Suppressor macrophage treated with lipopolysaccharide for 1 hour (primary cell): ENCODE measurements at places on chromosomes 5 and 9.

- no peak for DNase-seq
These were observed 7.8 kb downstream of the KLHL3 start for GRCh38 chr5:137728048-137728447.

DNA sequence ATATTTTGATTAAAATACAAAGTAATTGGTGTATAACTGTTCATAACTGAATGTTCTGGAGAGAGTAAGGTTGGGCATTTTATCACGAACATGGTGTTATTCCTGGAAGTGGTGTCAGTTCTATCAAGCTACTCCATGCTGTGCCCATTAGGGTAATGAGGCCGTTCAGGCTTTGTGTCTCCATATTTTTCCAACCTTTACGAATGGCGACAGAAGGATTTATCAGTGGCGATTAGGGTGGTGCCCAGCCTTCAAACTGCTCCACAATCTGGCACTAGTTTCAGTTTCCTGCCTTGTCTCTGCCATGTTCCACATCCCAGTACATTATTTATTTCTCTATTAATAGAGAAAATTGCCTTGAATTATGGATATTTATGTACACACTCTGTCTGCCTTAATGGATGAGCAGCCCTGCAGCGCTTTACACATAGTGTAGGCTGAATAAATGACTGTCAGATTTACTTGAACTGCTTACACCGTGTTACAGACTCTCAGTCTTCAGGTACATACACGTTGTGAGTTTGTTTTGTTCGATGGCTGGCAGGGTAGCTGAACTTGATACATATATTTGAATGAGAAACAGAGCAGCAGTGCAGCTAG is 23.9 kb upstream of the TMC1 start:
- DNase-seq, result no peak

GRCh38 chr9:112072721-112073638 is 102.1 kb downstream of the SUSD1 start:
- peak; percentile 32 for DNase-seq

DNA sequence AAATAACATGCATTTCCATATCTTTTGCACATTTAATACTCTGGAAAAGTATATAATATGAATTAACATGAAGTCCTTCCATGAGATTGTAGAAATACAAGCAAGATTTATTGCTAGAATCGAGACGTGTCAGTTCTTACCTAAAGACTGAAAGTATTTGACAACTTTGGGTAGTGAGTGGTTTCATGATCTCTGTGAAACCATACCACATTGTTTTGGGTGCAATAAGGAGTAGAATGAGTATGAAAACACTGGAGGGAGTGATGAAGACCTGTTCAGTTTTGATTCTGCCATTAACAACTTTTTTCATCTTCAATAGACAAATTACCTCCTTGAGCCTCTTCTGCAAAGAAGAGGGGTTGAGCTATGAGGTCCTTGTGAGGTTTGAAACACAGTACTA is 133.7 kb downstream of the NUDT12 start:
- DNase-seq, result no peak

GRCh38 chr5:6206501-6206900 is 171.8 kb downstream of the MED10 start:
- no peak for DNase-seq

GRCh38 chr9:128768606-128769005 is 3.1 kb downstream of the ZER1 start:
- no peak for DNase-seq

- no peak for DNase-seq
These were observed 5.7 kb downstream of the LCN1 start for GRCh38 chr9:135526730-135527571.

GRCh38 chr9:135246248-135247205 is 159.1 kb downstream of the OLFM1 start:
- DNase-seq, result no peak

GRCh38 chr5:74894351-74894750 is 28.2 kb upstream of the FAM169A start:
- DNase-seq, result no peak

- DNase-seq, result peak; percentile 20
These were observed 170.3 kb upstream of the PRR16 start for GRCh38 chr5:120293796-120294195.

DNA sequence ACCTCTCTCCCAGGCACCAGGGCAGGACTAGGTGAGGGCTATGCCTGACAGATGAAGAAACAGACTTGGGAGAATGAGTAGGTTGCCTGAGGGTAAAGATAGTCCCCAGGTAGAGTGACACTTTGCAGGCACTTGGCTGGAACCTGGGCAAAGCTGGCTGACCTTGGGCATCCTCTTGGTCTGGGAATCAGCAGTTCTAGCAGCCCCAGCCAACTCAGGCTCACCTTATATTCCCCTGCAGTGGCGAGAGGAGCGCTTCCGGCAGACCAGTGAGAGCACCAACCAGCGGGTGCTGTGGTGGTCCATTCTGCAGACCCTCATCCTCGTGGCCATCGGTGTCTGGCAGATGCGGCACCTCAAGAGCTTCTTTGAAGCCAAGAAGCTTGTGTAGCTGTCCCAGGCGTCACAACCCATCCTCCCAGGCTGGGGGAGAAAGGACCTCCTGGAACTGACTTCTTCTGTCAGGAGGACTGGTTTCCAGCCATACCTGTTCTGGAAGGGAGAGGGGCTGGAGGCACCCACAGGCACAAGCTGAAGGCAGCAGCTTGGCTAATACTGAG is 3.1 kb downstream of the TMED9 start:
- no peak for DNase-seq

- DNase-seq, result no peak
These were observed 175.9 kb downstream of the ARRDC3 start for GRCh38 chr5:91207248-91207647.

DNA sequence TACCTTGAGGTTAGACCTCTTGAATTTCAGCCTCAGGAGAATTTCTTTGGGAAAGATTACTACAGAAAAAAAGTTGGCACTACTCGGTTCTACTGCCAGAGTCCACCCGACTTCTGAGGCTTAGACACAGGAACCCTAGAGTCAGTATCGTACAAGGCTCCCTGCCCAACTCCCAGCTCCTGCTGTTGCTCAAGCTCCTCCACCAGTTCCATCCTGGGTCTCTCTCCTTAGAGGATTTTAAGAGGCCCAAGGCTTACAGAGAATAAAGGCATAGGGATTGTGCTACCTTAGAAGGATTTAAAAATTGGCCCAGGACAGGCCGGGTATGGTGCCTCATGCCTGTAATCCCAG is 29.0 kb upstream of the SSBP2 start:
- DNase-seq, result no peak

DNA sequence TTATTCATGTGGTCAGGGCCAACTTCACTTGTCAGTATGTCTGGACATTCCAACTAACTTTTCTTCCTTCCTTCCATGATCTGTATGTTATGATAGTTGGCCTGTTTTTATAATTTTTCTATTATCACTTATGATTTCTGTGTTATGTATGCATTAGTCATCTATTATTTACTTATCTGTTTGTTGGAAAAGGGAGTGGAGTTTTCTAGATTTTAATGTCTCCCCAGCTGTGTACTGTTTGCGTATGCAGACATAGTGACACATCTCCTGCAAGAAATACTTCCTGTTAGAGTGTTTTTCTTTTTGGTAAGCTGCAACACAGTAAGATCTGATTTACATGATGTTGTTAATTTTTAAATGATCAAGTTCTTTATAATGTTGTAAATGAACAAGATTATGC is 8.7 kb upstream of the INSYN2B start:
- no peak for DNase-seq

DNA sequence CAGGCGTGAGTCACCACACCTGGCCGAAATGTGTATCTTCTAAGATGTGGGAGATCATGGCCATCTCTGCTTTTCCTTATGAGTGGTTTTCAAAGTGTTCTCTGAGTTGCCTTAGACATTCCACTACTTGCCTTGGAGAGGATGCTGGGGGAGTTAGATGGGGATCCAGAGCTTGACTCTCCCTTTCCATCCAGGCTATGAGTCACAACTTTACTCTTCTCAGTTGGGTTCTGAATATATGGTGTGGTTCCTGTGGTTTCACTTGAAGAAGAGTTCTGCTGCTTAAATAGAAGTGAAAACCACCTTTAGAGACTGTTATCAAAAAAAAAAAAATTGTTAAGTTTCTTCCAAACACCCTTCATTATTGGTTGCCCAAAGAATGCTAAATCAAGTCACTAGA is 217.6 kb downstream of the ZNF608 start:
- no peak for DNase-seq

GRCh38 chr5:115033861-115034260 is 135.8 kb downstream of the TRIM36 start:
- peak; percentile 13 for DNase-seq

DNA sequence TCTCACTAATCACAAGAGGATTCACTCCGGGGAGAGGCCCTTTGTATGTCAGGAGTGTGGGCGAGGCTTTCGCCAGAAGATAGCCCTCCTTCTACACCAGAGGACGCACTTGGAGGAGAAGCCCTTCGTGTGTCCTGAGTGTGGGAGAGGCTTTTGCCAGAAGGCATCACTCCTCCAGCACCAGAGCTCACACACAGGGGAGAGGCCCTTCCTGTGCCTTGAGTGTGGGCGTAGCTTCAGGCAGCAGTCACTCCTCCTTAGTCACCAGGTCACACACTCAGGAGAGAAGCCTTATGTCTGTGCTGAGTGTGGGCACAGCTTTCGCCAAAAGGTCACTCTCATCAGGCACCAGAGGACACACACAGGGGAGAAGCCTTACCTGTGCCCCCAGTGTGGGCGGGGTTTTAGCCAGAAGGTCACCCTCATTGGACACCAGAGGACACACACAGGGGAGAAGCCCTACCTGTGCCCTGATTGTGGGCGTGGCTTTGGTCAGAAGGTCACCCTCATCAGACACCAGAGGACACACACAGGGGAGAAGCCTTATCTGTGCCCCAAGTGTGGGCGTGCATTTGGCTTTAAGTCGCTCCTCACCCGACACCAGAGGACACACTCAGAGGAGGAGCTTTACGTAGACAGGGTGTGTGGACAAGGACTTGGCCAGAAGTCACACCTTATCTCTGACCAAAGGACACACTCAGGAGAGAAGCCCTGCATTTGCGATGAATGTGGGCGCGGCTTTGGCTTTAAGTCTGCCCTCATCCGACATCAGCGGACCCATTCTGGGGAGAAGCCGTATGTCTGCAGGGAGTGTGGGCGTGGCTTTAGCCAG is 27.8 kb downstream of the NUTM2F start:
- DNase-seq, result peak; percentile 5

DNA sequence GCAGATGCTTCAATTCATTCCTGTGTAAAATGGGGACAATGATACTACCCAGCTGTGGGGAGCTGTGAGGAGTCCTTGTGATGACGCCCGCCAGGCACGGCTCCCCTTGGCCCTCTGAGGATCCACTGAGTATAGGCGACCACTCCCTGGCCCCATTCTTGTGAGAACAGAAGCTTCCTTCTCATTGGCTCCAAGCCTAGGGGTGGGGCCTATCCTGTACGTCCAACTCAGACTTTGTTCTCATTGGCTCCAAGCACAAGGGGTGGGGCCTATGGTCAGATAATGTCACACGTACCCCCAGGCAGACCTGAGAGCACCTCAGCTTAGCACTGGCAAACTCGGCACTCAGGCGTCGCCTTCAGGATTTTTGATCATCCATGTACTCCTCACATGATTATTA is 232.9 kb upstream of the MVB12B start:
- DNase-seq, result no peak

DNA sequence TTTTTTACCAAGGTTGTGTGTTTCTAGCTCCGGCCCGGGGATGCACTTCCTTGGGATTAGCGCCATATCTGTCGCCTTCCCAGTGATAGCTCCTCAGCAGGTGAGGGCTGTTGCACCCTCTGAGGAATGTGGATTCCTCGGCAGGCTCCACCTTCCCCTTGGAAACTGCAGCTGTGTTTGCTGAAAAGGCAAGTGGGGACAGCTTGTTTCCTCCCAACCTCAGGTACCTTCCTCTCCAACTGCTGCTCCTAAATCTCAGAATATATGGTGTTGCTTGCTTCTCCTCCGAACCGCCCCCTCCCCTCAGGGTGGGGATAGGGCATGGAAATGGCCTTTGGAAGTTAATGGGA is 1.3 kb downstream of the SLC1A1 start:
- no peak for DNase-seq
